Urinary bladder (tissue), 4 donors: ENCODE measurements at places on chromosomes 1 and 21. TPM values are rescaled to one million over a fixed set of nuclear protein-coding genes. Genes with fewer than 3 reads are reported as not detected.

DNA sequence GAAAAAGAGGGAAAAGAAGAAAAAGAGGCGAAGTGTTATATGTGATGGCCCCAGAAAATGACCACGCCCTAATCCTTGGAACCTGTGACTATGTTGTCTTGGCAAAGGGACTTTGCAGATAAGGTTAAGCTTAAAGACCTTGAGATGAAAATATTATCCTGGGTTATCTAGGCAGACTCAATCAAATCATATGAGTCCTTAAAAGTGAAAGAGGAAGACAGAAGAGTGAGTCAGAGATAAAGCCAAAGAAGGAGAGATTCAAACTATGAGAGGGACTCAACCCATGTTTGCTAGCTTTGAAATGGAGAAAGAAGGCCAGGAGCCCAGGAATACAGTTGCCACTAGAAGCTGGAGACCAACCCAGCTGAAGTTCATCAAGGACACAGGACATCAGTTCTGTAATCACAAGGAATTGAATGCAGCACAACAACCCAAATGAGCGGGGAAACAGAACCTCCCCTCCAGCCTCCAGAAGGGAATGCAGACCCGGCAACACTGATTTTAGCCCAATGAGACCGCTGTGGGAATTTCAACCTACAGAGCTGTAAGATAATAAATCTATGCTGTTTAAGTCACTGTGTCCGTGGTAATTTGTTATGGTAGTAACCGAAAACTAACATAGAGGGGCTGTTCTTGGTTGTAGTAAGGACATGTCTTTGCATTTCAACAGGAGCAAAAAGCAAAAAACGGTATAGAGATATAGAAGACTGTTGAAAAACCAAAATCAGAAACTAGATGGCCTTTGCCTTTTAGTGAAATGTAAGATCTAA, 4.2 kb upstream of the RGS8 start:
- no peak for DNase-seq

- peak; percentile 73 for DNase-seq
Measured at GRCh38 chr1:8202182-8202905, 115.6 kb upstream of the SLC45A1 start.

The ANKRD45 gene
- total RNA-seq = 0.63 TPM

DNA sequence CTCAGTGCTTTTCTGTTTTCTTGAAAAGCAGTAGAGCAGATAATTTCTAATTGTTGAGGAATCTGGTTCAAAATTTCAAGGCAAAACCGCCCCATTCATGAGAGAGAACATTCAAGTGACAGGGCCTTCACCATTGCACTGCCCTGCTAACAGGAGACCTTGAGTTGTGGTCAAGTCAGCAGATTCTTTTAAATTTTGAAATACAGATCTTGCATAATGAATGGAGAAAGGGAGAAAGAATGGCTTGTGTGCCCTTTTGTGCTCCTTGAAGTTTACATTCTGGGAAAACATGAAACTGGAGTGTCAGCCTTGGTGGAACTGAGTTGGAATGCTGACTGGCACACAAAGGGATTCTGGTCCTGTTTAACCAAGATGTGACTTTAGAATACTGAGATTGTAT, 164.5 kb upstream of the UBE2U start:
- DNase-seq = no peak

- no peak for DNase-seq
Measured at GRCh38 chr1:33348676-33349080, 27.8 kb upstream of the A3GALT2 start.

DNA sequence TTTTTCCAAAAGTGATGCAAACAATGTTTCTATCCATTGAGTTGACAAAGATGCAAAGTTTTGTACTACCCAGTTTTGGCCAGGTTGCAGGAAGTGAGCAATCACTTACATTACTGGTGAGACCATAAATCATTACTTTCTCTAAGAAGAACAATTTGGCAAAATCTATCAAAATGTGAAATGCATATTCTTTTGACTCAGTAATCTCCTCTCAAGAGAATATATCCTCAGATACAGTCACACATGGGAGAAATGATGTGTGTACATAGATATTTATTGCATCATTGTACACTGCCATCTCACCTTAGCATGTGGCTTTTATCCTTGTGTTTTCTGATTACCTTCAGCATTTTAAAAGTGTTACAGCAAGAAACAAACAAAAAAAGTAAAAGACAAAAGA, 52.4 kb upstream of the FMO3 start:
- no peak for DNase-seq

DNA sequence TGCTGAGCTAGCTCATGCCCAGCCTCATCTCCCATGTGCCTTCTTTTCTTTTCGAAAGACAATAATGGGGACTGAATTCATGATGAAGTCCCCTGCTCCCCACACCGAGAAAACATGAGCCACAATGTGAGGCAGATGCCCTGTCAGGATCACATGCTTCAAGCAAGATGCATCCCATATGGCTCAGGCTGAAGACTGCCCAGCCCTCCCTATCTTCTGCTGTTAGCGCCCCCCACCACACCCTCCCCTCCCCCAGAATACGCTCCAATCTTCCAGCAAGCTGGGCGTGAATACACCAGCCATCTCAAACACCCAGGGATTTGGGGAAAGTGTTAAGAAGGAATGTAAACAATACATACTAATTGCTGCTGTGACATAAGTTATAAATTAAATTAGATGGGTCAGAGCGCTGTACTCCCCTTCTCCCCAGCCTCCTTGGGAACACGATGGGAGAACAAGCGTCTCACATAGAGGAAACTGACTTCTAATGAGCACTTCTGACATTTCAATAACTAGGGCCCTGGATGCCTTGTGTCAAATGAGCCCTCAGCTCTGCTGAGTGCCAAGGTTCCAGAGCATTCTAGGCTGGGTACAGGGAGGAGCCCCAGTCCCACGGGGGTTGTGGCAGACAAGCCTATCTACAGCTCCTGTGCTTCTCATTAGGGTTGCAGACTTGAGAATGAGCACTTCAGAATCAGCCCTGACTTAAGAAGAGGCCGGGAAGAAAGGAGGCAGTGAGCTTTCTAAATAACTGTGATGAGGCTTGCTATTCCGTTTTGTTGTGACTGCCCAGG, 55.6 kb downstream of the TNR start:
- no peak for DNase-seq

The MATN1 gene
- total RNA-seq = 0.85 TPM

- DNase-seq = no peak
Measured at GRCh38 chr1:210855440-210855839, 278.5 kb downstream of the KCNH1 start.

- DNase-seq = no peak
Measured at GRCh38 chr1:68043443-68044090, 6.9 kb downstream of the DIRAS3 start.

The ZNF648 gene
- 0.11 TPM for total RNA-seq

DNA sequence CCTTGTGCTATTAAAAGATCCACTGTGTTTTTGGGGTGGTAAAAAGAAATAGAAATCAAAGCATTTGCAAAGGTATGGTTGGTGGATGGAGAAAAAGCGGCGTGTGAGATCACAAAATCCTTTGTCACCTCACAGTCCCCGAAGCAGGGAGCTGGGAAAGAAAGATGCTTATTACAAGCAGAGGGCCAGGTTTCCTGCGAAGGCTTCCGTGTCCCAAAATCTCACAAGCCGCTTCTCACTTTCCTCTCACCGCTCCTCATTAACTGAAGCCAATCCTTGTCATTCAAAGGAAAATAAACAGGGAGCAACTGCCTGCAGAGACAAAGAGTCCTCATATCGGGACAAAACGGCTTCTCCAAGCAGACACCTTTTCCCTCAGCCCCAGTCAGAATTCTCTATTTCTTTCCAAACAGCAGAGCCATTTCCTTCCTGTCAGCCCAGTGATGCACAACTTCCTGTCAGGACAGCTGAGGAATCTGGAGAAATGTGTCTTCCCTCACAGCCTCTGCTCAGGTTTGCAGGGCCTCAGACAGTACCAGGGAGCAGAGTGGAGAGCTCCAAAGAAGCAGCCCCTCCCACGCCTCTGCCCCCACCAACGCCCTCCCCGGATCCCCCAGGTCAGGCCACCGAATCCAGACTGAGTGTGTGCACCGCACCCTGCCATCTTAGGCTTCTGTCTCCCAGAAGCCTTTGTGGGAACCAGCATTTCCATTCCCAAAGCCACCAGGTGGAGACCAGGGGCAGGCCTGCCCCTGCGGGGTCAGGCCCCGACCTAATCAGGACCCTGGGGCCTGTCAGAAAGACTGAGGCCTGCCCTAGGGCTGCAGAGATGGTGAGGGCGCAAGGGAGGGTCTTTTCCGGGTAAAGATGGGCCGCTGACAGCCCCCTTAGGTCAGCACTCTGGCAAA, 29.6 kb downstream of the KCNN3 start:
- DNase-seq = no peak

The INTS7 gene
- total RNA-seq = 24.3 TPM

The CLDN17 gene
- not detected for total RNA-seq

DNA sequence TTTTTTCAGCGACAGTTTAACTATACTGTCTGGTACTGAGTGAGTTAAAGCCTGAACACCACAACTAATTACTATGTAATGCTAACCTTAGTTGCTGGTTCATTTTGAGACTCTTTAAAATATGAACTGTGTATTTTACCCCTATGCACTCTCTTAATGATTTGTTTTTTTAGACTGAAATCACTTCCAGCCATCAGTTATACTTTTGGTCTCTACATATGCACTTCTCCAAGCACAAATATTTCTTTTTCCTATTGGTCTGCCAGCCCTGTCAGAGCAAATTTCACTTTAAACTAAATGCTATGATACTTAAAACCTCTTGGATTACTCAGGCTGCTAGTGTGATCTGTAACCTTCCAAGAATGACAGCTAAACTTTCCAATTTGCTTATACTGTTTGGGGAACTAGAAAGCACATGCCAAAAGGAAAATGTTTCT, 38.1 kb upstream of the SCYL3 start:
- no peak for DNase-seq

- DNase-seq = no peak
Measured at GRCh38 chr1:33762109-33762830, 101.6 kb upstream of the HMGB4 start.

DNA sequence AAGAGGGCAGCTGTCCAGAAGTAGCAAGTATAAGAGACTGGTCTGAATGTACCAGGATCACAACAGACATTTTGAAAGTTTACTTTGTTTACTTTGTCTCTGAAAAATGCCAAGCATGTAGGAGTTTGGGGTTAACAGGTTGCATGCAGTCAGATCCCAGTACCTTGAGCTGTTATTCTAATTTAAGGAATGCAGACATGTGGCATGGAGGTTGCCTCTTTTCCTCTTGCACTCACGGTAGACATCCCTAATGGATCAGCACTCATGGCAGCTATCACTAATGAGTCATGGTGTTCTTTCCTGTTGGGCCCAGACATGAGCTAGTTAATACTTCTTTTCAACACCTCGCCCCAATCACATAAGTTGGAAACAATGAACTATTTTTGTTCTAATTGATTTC, 67.3 kb downstream of the GADD45A start:
- DNase-seq = no peak

The FAM72B gene
- 3.0 TPM for total RNA-seq

- no peak for DNase-seq
Measured at GRCh38 chr1:18884727-18885126, 17.6 kb downstream of the ALDH4A1 start.

The NPR1 gene
- total RNA-seq = 9.5 TPM

DNA sequence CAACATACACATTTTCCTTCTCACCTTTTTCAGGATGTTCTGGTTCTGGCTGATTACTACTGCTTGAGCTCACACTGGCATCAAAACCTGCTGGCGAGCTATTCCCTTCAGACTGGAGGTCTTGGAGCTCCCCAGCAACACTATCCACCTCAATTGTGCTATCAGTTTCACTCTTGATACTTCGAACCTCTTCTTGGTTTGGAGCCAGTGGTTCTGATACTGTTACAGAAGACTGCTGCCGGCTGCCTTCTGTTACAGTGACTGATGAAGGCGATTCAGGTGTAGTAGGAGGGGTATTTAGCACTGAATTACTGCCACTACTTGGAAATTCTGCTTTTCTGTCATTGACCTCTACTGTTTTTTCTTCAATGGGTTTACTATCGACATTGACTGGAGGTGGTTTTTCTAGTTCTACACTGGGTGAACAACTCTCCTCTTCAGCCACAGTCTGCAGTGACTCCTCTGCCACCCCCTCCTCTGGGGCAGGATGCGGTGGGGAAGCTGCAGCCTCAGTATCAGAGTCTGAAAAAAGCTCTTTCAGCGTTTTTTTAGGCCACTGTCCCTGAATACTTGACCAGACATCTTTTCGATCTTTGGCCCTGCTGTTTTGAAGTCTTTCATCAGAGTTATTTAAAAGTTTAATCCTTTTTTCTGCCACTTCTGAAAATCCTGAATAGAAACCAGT, 20.7 kb upstream of the RBM34 start:
- no peak for DNase-seq

GRCh38 chr1:4267381-4268261, 367.5 kb upstream of the C1orf174 start:
- no peak for DNase-seq

The IVL gene
- total RNA-seq = 2.7 TPM

- no peak for DNase-seq
Measured at GRCh38 chr1:109840011-109840629, 70.5 kb upstream of the CSF1 start.
